Upper lobe of right lung (tissue), 1 donor: ENCODE measurements at places on chromosomes 16 and 17. TPM values are rescaled to one million over a fixed set of nuclear protein-coding genes. Genes with fewer than 3 reads are reported as not detected.

The TBC1D3I gene
- 0.72 TPM for total RNA-seq

GRCh38 chr17:46020023-46020761, 21.1 kb downstream of the STH start:
- DNase-seq = no peak

The PPM1E gene
- total RNA-seq = not detected

- DNase-seq = no peak
These were observed 69.3 kb downstream of the KCNJ2 start for GRCh38 chr17:70238646-70239045.

DNA sequence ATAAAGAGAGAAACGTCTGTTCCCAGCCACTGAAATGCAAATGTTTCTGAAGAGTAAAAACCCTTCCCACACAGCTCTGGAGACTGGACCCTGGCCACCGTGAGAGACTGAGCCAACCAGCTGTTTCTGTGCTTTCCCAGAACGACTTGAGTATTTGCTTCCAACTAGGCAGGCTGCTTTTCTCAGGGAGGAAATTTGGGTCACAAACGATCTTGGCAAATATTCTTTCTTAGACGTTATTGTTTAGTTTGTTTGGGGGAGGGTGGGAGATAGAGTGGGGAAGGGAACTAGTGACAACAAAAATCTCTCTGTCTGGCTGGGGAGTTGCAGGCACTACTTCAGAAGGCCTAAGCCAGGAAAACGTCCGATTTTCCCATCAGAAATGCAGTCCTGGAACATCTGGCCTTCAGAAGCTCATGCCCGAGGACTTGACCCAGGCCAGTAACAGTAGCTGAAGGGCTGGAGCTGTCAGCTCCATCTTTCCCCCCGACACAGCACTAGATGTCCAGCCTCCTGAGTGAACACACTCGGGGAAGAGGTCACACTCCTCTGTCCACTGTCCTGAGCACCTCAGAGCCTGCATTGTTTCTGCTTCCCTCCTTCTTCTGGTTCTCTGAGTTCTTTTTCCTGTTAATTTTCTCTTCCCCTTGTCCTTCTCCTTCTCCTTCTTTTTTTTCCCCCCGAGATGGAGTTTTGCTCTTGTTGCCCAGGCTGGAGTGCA, 4.0 kb downstream of the CCDC92B start:
- no peak for DNase-seq

DNA sequence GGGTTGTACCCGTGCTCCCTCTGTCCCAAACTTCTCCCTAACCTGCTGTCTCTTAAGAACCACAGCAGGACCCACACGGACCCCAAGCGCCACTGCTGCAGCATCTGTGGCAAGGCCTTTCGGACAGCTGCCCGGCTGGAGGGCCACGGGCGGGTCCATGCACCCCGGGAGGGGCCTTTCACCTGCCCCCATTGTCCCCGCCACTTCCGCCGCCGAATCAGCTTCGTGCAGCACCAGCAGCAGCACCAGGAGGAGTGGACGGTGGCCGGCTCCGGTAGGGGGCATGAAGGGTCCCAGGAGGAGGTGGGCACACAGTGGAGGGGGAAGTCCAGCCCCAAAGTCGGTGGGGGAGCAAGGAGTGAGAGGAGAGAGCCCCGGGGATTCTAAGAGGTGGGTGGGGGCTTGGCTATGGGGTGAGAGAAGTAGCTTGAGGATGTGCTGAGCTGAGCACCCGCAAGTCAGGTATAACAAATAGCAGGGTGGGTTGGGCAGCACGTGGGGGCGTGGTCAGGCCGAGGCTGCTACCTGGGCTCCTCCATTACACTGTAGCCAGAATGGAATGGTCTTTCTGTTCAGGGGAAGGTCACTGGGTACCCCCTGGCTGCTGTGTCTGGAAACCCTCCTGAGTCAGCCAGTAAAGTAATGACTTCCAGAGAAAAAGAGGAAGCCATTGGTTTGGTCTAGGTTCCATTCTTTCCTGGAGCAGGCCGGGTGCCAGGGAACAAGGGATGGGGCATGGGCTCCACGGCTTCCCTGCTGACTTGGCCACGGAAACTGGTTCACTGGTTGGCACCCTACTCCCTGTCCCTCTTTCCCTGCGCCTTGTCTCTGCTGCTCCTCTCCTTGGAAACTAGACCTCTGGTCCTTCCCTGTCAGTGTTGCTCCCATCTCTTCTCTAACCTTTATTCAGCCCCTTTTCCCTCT, 7.1 kb downstream of the PRSS53 start:
- no peak for DNase-seq

DNA sequence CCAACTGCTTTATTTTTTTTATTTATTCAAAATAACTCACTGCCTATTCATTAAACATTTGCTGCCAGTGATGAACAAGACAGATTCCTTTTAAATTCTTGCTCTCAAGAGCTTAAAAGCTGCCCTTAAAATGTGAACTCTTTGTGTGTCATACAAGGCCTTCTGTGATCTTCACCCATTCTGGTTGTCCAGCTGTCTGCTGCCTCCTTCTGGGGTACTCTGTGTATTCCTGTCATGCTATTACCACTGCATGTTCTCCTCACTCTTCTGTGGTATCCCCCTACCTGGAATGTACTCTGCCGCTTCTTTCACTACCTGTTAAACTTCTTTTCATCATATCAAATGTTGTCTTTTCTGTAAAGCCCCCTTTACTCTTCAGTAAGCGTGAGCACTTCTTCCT, 165.8 kb downstream of the CHD9 start:
- DNase-seq = no peak

The DPEP2 gene
- total RNA-seq = 16.4 TPM

DNA sequence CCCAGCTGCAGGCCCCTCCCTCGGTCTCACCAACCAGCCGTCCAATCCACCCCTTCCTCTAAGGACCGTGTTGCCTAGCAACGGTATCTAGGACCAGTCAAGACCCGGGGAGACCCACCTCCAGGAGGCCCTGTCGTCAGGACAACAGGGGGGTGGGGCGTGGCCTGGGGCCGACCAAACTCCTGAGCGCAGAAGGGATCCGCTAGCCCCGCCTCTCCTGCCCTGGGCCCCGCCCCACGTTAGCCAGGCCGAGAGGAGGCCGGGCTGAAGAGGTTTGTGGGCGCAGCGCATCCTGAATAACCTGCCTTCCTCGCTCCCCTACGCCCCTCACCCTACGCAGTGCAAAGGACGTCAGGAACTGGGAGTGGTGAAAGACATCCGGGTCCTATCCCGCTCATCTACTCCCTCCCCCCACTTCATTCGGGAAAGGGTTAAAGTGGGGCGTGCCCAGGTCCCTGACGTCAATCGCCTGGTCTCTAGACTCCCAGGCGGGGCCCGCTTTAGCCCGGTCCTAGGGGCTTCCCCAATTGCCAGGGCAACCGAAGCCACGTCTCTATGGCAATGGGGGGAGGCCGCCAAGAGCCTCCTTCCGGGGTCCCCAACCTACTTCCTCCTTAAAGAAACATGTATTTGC, 14.7 kb downstream of the DLG4 start:
- DNase-seq = peak; percentile 92

- DNase-seq = peak; percentile 94
These were observed 804 bp downstream of the TGFB1I1 start for GRCh38 chr16:31472709-31473203.

DNA sequence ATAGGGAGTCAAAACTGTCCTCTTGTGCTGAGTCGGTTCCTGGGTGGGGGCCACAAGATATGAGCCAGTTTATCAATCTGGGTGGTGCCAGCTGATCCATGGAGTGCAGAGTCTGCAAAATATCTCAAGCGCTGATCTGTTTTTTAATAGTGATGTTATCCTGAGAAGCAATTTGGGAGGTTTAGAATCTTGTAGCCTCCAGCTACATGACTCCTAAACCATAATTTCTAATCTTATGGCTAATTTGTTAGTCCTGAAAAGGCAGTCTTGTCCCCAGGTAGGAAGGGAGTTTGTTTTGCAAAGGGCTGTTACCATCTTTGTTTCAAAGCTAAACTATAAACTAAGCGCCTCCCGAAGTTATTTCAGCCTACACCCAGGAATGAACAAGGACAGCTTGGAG, 1.7 kb downstream of the TSPAN10 start:
- no peak for DNase-seq

GRCh38 chr16:61654962-61655361, 381.3 kb downstream of the CDH8 start:
- no peak for DNase-seq
